Activated CD4-positive, alpha-beta T cell treated with anti-CD3 and anti-CD28 coated beads, Interleukin-2, amount 10 ng/mL, durations not matched to agents 24 days and 14 days (primary cell): ENCODE measurements at places on chromosomes 2 and 18. TPM values are rescaled to one million over a fixed set of nuclear protein-coding genes. Genes with fewer than 3 reads are reported as not detected.

The RGPD3 gene
- total RNA-seq = 0.21 TPM in 2 replicates

The ANKRD30B gene
- not detected in 2 replicates for total RNA-seq

The LTBP1 gene
- total RNA-seq = 0.14 and 0.21 TPM in 2 replicates

The GFPT1 gene
- 48.8 and 50.6 TPM in 2 replicates for total RNA-seq

The SPAST gene
- total RNA-seq = 19.5 and 20.9 TPM in 2 replicates

The PXDN gene
- 1.1 and 1.3 TPM in 2 replicates for total RNA-seq

The TMEM200C gene
- total RNA-seq = not detected in 2 replicates

DNA sequence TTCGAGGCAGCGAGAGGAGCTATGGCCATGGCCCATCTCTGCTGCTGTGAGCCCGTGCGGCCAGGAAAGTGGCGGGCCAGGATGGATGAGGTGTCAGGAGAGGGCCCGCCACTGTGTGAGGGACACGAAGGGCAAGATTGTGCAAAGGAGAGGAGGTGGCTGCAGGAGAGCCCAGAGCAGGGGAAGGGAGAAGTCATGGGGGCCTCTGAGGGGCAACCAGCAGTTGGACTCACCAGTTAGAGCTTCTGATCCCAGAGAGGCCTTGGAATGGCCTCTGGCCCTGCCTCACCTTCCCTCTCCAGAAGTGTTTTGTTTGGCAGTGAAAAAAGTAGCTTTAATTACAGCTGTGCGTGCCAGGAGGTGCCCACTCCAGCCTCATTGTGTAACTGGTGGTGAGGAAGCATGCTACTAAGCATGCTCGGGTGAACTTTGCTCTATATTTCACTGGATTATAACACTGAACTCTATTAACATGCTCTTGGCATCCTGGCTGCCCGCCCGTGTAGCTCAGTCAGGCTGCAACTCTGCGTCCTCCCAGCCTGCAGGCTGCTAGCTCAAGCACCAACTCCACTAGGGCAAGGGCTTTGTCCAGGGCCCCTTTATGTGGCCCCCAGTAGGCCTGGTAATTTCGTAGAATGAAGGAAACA, 34.2 kb downstream of the IMPA2 start:
- no peak for DNase-seq

GRCh38 chr2:109435066-109435690, 178.6 kb downstream of the SEPTIN10 start:
- no peak for DNase-seq

DNA sequence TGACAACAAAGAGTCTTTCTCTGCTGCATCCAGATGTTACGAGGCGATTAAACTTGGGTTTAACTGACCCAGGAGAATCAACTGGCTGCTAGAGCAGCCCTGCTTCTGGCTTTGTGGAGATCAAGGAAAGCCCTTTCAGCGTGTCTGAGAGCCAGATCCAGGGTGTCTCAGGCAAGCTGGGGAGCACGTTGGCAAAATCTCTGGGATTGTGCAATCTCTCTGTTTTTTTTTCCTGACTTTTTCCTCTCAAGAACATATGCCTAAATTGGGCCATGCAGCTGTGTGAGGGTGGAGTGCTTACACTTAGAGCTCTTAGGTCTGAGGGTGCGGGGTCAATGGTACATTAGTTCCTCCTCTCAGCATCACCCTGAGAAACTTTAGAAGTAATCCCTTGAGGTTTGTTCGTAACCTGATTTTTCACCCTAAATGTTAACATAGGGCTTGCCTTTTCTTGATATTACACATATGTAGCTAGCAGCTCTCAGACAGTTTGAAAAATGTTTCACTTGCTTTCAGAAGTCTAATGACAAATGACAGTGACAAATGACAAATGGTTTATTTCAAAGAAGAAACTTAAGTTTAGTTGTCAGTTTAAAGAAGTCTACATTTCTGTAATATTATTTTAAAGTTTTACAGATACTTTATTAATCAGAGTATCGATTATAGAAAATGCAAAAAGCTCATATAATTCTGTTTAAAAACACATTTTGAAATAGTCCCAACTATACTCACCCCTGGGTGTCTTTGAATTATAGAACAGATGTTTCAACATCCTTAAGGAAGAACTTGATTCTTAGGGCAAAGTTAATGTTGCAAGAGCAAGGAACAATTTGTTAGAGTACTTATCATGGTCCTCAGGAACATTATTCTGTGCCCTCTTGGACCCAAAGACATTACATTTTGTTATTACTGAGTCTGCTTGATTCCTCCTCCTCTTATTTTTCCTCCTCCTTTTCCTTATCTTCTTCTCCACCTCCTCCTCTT, 38.4 kb upstream of the ZSWIM2 start:
- no peak for DNase-seq

- no peak for DNase-seq
Observed at GRCh38 chr18:23227726-23228070, 92.4 kb downstream of the CABLES1 start.

- no peak for DNase-seq
Observed at GRCh38 chr18:58067601-58068000, 23.6 kb downstream of the NEDD4L start.

DNA sequence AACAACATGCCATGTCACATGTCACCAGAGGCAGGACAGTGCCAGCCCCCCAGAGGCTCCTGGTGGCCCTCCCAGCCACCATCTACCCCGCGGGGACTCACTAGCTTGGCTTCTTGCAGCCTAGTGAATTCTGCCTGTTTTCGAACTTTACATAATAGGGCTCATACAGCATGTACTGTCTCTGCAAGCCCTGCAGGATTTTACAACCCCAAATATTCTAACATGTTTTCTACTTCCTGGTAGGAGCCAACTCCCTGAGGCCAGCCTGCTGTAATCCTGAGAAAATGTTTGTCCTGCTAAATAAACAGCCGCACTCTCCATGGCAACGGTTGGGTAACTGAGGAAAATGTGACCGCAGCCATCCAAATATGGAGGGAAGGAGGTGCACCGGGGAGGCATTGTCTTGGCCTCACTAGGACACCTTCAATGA, 2.7 kb downstream of the PER2 start:
- DNase-seq = no peak

DNA sequence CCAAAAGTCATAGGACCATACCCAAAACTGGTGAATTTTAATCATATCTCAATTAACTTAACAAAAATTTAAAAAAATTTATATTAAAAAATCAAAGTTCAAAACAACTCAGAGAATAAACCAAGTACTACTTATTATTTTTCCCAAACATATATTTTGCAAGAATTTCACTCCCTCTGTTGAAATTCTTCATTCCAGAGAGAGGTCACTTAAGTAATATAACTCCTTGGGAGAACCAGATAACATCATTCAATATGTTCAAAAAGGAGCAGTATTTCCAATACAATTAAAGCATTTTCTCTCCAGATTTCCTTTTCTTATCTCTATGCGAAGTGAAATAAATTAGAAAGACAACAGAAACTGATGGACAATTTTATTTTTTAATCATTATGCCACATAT, 165.9 kb upstream of the RND3 start:
- no peak for DNase-seq

GRCh38 chr2:45968946-45969584, 317.6 kb downstream of the PRKCE start:
- no peak for DNase-seq

GRCh38 chr2:113077921-113078320, 10.2 kb downstream of the IL1F10 start:
- DNase-seq = no peak

- DNase-seq = no peak
Observed at GRCh38 chr18:7224198-7224597, 6.7 kb upstream of the LRRC30 start.

DNA sequence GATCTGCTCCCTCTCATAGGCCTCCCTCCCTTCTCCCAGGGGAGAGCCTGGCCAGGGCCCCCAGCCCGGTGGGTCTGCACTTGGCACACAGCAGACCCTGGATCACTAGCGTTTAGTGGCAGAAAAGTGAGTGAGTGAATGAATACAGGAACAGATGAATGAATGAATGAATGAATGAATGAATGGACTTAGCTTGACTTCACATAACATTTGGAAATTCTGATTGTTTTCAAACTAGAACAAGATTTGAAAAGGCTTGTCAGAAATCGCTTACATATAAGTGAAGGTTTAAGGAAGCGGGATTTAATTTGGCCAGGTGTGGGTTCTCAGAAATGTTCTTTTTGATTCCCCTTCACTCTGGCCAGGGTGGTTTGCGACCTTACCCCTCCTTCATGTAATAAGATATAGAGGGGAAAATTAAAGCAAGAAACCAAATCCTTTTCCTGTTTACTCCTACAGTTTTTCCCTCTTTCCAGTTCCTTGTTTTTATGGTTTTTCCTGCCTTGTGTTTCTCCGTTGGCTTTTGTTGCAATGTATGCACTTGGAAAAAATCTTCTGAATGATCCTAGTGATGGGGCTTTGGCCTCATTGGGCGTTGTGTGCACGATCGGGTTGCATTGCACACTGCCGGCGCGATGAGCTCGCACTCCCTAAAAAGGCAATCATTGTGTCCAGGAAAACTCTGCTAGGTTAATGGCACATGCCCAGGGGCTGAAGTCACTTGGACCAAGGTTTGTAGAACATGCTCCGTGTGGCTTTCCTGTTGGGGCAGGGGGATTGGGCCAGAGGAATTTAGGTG, 16.4 kb downstream of the LRRFIP1 start:
- no peak for DNase-seq

GRCh38 chr2:187574969-187575750, 20.9 kb upstream of the TFPI start:
- no peak for DNase-seq

- no peak for DNase-seq
Observed at GRCh38 chr2:138771534-138771933, 8.7 kb downstream of the NXPH2 start.

DNA sequence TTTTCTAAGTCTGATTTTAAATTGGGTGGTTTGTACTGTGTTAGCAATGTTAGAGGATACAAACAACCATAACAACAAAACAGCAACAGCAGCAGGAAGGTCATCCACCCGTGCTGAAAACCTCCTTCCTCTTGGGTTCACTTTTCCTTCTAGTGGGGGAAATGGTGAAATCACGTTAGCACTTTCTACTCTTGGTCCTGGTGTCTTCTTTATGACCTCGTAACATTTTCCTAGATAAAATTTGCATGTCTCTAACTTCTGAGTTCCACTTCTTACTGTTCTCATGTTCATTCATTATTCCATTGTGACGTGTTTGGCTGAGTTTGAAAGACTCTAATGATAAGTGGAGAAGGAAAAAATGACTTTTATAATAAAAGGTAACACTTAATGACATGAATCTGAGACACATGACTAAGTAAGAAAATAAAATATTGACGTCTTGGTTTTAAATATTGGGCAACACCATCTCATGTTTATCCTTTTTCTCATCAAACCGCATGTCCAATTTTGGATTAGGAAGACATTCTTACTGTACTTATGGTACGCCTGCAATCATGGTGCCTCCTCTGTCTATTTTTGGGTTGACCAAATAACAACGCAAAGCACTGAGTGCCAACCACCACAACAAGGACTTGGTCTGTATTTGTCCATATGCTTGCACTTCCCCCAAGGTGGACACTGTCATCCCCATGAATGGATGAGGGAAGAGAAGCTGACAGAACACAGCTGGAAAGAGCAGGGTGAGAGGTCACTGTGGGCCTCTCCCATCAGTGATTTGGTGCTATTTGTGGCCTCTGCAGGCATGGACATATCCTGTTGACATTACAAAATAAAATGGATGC, 25.7 kb upstream of the IL1R1 start:
- DNase-seq = no peak

DNA sequence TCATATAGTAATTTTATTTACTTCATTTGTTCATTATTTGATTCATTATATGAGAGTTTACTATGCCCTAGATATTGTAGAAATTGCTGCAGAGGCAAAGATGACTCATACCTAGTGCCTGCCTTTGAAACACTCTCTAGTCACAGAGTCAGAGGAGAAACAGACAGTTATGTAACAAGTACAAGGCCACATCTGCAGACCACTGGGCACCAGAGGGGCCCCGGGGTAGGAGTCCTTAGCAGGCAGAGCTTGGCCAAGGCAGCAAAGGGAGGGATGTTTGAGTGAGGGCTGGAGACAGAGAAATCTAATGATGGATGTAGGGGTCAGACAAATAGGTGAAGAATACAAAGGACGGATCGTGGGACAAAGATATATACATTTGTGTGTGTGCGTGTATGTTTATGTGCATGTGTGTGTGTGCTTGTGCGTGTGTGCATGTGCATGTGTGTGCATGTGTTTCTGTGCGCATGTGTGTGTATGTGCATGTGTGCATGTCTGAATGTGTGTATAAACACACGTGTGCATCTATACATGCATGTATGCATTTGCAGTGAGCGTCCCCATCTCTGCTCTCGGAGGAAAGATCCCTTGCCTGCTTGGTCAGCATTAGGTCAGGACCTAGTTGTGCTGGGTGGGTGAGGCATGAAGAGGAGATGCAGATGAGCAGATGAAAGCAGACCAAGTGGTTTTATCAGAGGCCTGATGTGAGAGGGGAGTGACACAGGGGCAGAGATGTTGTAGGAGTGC, 170.6 kb upstream of the MYT1L start:
- DNase-seq = no peak

- DNase-seq = no peak
Observed at GRCh38 chr2:207341804-207342203, 176.1 kb upstream of the KLF7 start.

DNA sequence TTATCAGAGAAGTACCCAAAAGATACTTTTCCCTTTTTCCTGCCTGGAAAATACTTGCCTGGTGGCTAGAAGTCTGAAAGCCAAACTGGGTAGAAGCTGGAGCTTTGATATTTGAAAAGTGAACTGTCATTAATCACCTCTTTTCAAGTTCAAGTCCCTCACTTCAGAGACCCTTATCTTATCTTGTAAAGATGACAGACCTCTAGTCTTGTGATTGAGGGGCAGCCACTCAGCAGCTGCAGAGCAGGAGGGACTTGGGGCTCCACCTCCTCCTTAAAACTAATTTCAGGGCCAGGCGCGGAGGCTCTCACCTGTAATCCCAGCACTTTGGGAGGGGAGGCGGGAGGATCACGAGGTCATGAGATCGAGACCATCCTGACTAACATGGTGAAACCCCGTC, 64.2 kb upstream of the CDCA7 start:
- no peak for DNase-seq

DNA sequence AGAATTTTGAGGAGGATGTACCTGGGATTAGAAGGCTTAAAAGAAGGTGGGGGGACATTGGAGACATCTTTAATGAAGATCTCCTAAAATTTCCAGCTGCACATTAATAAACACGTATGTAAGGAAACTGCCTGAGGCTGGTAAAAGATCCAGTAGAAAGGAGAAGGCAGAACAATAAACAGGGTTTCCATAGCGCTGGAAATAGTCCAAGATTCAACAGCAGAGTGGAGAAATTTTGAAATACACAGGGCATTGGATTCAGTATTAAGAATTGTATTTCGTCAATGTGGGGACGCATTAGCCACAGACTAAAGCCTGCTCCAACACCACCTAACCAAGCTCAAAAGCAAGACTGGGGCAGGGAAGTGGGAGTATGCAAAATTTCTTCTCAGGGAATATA, 606.9 kb upstream of the NRXN1 start:
- no peak for DNase-seq

DNA sequence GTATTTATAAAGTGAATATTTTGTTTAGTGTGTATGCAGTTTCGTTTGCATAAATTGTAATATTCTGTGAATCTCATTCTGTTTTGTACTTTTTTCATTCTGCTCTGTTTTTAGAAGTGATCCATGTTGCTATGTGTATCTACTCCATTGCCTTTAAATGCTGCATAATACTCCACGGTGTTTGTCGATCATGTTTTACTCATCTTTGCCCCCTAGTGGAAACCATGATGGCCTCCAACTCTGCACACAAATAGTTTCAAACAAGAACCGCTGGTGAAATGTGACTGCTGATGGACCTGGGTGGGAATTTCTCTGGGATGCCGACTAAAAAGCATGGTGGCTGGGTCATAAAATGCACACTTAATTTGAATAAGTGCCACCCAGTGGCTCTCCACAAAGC, 32.0 kb upstream of the SKOR2 start:
- no peak for DNase-seq

- no peak for DNase-seq
Observed at GRCh38 chr2:220528180-220528675, 900.8 kb downstream of the SLC4A3 start.

- DNase-seq = no peak
Observed at GRCh38 chr2:47558116-47558767, 155.3 kb downstream of the MSH2 start.
